ENCODE measurements at places on chromosomes 11 and 22.

- no peak for DNase-seq
Observed at GRCh38 chr11:37747121-37747520, 1149.1 kb upstream of the RAG2 start.

- peak; percentile 68 for DNase-seq
Observed at GRCh38 chr11:33687733-33688479, 12.7 kb downstream of the C11orf91 start.

GRCh38 chr22:29873943-29874342 lies 9.0 kb upstream of the MTMR3 start:
- DNase-seq: no peak

- peak; percentile 38 for DNase-seq
Observed at GRCh38 chr11:101442171-101442570, 141.6 kb downstream of the TRPC6 start.

- DNase-seq: peak; percentile 65
Observed at GRCh38 chr11:13316528-13316961, 39.0 kb downstream of the BMAL1 start.

GRCh38 chr22:23718371-23719165 lies 27.8 kb downstream of the RGL4 start:
- DNase-seq: peak; percentile 65

- DNase-seq: no peak
Observed at GRCh38 chr11:76526878-76527277, 82.1 kb downstream of the EMSY start.

GRCh38 chr22:22244316-22245250 lies at the start of gene VPREB1:
Gene VPREB1, plus strand, starts transcription at chr22:22244786. Its CDS starts 28 bp downstream, at chr22:22244814.
- DNase-seq: no peak

- no peak for DNase-seq
Observed at GRCh38 chr11:68649851-68650555, 34.3 kb upstream of the GAL start.

- no peak for DNase-seq
Observed at GRCh38 chr22:19596680-19597398, 72.6 kb upstream of the CLDN5 start.

DNA sequence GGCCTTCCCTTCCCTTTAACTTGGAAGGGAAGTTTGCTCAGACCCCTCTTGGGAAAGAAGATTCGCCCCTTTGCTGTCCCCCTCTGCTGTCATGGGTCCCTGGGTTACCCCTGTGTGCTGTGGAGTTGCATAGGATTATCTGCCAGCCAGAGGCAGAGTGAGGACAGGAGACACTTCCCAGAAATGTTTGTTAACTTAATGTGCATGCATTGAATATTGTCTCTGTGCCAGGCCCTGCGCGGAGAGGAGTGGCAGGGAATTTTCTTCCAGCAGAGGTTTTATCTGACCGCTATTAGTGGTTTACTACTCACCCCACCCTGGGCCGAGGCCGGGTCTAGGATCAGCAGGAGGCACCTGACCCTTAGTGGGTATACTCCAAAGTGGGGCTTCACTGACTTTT lies 894.8 kb downstream of the TBC1D22A start:
- DNase-seq: no peak

DNA sequence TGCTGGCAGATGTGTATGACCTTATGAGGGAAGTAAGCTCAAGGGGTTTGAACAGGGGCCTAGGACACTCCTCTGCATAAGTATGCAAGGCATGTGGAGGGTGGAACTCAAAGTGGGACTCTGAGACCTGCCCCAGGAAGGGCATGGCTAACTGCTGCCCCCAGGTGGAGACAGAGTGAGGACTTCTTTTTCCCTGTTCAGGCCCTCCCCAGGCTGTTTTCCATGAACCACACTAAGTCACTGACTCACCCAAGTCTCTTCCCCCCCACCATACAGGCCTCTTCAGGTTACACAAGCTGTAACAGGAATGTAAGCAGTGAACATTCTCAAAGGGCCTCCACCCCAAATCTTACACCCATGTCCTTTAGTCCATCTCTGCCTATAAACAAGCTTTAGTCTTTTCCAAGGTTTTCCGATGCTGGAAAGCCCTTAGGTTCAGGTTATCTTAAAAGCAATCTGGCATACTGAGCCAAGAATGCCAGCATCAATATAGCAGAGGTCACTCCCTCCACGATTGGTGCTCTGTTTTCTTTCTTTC lies 13.1 kb downstream of the EEF1G start:
- DNase-seq: peak; percentile 97

- no peak for DNase-seq
Observed at GRCh38 chr22:47448231-47449223, 686.1 kb downstream of the TBC1D22A start.

DNA sequence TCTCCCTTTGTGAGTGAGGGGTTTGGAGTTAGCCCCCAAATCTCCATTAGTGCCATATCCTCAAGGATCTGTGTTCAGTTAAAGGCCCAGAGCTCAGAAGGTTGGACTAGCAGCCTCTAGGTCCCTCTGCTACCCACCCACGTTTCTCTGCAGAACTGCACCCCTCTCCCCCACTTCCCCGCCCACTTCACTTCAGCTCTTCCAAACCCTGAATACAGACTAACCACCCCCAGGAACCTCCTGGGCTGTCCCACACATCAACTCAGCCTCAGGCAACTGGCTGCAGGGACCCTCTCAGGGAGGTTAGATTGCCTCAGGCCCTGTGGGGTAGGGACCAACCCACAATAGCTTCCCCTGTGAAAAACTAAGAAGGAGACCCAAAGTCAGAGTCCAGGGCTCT lies 840 bp downstream of the VPREB3 start:
- no peak for DNase-seq

GRCh38 chr11:100774859-100775258 lies 87.8 kb downstream of the ARHGAP42 start:
- peak; percentile 88 for DNase-seq

- no peak for DNase-seq
Observed at GRCh38 chr22:47334601-47335000, 572.2 kb downstream of the TBC1D22A start.

DNA sequence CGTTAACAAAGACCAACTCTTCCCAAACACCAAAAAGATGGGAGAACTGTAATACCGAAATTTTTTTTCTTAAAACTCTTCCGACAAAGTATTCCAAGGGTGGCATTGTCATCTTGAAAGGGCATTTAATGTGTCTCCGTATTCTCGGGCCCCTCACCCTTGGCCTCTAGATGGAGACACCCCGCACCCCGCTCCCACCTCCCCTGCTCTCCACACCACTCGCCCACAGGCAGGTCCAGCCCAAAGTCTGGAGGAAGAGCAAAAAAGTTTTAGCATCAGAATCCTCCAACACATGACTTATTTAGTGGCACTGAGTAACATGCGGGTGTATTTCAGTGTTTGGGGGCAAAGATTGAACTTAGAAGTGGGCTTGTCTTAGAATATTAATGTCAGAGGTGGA lies 20.7 kb downstream of the SPATA19 start:
- DNase-seq: no peak

GRCh38 chr22:38784035-38784434 lies 9.9 kb downstream of the DNAL4 start:
- DNase-seq: no peak

DNA sequence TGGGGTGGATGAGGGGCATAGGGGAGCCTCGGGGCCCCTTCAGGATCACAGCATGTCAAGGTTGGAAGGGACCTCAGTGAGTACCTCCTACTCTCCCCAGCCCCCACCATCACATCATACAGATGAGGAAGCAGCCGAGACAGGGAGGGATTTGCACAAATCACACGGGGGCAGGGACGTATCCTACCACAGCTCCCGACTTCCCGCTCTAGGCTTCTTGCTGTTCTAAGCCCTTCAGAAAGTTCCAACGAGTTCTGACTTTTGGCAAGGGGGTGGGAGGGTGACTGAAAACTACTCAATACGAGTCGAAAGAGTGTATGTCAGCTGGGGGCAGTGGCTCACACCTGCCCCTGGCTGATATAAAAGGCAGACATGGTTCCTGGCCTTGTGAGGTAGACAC lies 4.7 kb upstream of the RAD9A start:
- DNase-seq: no peak

- no peak for DNase-seq
Observed at GRCh38 chr22:42281284-42281683, 10.8 kb upstream of the TCF20 start.

DNA sequence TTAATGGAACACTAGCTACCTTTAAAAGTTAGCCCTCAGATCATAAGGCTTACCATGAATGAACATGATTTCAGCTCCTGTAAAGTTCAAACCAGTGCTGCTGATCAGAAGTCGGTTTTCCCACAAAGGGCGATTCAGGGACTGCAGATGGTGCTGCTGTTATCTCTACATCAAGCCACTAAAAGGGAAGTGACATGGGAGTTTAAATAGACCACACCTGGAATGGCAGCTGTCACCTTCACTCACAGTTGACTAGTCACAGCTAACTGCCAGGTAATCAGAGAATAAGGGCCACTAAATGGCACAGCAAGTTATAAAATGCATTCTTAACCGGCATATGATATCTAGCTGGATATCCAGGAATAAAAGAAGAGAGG lies 581.1 kb upstream of the ARHGAP42 start:
- DNase-seq: no peak
